Stimulated activated CD8-positive, alpha-beta memory T cell treated with anti-CD3 and anti-CD28 coated beads, Interleukin-4, amount 100 ng/mL, for 24 hours (primary cell): ENCODE measurements at places on chromosomes 12 and 14.

DNA sequence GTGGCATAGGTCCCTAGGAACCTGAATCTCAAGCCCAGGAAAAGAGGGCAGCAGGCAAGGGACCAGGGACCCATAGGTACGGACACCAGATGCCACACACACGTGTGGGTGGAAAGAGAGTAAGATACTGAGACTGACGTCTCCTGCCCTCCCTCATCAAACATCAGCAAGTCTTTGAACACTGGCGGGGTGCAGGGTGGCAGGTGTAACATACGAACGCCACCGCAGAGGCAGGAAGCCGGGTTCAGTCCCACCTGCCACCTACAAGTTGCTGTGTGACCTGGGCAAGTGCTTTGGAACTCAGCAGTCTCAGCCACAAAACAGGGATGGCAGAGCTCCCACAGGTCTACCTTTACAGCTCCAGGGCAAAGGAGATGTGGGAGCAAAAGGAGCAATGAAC, 11.1 kb downstream of the ACTN1 start:
- no peak for DNase-seq

- no peak for DNase-seq
Measured at GRCh38 chr12:122228092-122228491, 2.2 kb upstream of the DIABLO start.

DNA sequence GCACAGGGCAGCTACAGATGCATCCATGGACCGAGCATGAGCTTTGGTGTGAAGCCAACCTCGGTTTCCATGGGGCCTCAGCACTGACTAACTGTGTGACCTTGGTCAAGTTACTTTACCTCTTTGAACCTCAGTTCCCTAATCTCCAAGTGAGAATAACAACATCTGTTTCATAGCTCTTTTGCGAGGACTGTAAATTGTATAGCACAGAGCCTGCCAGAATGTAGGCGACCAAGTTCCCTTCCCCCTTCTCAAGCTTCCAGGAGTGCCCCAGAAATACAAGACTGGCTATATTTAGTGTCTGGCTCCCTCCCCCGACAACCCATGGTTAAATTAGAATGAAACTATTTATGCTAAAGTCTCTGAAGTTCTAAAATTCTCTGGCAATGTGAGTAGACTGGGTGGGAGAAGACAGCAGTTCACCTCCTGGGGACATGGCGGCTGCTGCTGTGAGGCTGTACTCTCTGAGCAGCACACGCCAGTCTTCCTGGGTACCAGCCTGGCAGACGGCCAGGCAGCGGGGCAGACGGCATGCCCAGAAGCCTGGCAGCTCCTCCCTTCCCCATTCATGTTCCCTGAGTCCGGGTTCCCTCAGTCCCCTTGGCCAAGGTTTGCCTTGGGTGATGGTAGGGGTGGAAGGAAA, 22.0 kb upstream of the TMED10 start:
- DNase-seq, result no peak

DNA sequence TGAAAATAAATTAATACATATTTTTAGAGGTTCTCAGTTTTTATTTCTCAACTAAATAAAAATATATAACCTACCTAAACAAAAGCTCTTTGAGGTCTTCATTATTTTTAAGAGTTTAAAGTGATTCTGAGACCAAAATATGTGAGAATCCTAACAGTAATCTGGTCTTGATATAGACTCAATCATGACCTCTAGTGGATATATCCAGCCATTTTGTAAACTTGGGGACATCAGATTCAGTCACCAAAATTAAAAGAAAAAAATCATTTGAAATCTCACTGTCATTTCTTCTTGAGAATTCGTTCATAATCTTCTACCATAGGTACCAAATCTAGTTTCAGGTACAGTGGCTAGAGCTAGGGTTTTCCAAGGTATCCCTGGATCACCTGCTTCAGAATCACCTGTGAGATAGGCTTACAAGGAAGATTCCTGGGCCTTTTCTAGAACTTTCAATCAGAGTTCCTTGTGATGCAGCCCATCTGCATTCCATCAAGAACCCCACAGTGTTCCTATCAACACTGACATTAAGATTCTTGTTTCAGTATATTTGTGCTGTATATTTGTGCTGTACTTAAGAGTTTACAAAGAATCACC, 214.9 kb downstream of the ADAMTS20 start:
- no peak for DNase-seq

- no peak for DNase-seq
Measured at GRCh38 chr12:20383612-20384011, 15.3 kb downstream of the PDE3A start.

GRCh38 chr12:123119808-123120207, 31.1 kb downstream of the PITPNM2 start:
- DNase-seq, result peak; percentile 9

DNA sequence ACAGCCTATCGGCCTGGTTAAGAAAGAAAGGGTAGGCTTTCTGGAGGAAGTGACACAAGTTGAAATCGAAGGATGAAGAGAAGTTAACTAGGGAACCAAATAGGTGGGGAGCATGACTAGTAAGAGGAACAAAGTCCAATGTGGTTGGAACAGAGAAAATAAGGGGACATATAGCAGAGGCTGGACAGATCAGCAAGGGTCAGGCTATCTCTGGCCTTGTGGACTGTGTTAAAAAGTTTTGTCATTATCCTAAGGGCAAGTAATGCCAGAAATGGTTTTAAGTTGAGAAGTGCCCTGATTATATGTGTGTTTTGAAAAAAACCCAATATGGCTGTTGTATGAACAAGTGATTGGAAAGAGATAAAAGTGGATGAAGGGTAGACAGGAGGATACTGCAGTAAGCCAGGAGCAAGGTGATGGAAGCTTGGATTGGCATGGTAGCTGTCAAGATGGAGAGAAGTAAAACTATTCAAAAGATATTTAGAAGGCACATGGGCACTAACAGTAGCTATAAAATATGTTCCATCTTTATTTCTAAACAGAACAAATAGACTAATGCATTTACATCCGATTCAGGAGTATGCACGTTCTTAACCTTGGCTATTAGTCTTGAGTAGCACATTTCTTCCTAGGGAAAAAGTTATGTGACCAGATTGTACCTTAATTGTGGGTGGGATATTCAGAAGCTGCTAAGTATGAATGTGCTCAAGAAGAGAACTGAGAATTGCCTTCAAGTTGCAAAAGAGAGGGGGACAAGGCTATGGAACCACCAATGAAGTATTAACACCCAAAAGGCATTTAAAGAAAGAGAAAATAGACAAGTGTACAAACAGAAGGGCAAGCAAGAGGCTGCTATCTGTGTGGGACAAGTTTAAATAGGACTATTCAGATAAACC, 46.8 kb upstream of the OR5AU1 start:
- DNase-seq, result no peak

- DNase-seq, result no peak
Measured at GRCh38 chr14:99502989-99503421, 21.8 kb downstream of the CCNK start.

GRCh38 chr12:41433460-41433859, 245.3 kb downstream of the PDZRN4 start:
- no peak for DNase-seq

GRCh38 chr12:2084553-2085296, 31.9 kb downstream of the CACNA1C start:
- no peak for DNase-seq

DNA sequence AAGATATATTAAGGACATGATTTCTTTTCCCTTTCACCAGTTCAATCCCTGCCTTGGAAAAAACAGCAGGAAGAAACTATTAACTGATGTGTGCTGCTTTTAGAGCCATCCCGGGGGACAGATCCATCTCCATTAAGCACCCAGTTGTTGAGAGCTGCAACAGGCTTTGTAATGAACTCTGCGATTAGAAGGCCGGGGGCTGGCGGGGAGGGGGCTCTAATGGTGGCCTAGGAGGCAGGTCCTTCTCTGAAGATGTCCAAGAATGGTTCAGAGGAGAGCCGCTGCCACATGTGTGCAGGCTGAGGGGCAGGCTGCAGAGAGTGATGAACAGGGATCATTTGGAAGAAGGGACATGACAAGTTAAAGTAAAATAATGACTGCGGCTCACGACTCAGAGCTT, 67.8 kb downstream of the GALNT8 start:
- no peak for DNase-seq

DNA sequence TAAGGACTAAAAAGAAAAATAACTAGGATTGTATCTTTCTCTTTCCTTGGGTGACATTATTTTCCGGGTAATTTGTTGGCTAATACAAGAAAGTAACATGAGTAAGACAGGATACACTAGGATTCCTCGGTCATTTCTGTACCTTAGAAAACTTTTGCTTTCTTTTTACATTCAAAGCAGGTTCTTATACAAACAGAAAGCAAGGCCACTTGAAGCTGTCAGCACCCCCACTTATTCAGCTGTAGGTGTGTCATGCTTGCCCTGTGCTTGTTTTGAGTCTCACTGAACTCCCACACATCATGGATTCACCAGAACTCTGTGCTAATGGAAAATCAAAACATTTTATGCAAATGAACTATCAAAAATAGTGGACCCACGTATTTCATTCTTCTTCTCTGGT, 266.8 kb upstream of the CLEC14A start:
- no peak for DNase-seq

GRCh38 chr12:115377230-115377629, 693.3 kb upstream of the TBX3 start:
- DNase-seq, result no peak

GRCh38 chr14:92480856-92481255, 32.7 kb upstream of the RIN3 start:
- no peak for DNase-seq
